ENCODE measurements at places on chromosomes 4 and X. TPM values are rescaled to one million over a fixed set of nuclear protein-coding genes. Genes with fewer than 3 reads are reported as not detected.

Gene GC
- total RNA-seq: not detected

Gene HSFX3
- total RNA-seq: not detected

Gene ABLIM2
- total RNA-seq: 12.7 TPM

Gene PLAC8
- total RNA-seq: 81.7 TPM

Gene TMEM255A
- 1.5 TPM for total RNA-seq

Gene VCX3B
- not detected for total RNA-seq

Gene MBTPS2
- total RNA-seq: 12.6 TPM

Gene TLR1
- 26.4 TPM for total RNA-seq

DNA sequence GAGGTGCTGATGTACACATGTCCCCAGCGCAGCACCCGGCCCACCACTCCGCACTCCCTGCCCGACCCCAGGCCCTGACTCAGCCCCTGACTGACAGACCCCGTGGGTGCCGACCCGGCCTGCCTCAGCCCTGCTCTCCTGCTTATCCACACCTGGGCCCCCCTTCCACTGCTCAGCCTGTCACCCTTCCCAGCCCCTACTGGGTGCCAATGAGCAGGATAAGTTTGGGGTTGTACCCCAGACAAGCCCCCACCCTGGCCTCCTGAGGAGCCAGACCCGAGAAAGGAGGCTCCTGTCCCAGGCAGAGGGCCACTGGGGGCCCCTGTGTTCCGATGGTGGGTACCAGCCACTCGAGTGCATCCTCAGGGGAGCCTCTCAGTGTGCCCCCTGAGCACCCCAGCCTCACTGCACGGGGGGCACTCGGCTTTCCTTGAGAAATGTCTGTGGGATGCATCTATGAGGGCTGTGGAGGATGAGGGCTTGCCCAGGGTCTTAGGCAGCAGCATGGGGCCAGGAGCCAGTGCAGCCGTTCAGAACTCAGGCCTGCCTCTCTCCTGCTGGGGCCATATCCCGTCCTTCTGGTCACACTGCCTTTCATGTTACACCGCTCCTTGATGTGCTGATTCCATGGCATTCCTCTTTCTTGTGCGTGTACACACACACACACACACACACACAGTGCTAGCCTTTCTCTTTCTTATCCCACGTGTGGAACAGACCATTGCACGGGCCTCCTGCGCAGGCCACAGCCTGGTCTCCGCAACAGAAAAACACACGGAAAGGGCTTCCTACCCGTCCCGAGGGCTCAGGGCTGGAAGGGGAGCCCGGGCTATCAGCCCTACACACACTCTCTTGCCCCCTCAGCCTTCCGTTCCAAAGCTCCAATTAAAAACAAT is 220.1 kb upstream of the PSAPL1 start:
- H3K36me3 ChIP-seq: no peaks in the 10 kb centered on the region
- no peaks in the 10 kb centered on the region for H3K27me3 ChIP-seq
- DNase-seq: no peak

GRCh38 chr4:145735347-145735675 is 55.4 kb downstream of the C4orf51 start:
- DNase-seq: no peak
- no peak overlapping the region for H3K4me3 ChIP-seq
- H3K4me1 ChIP-seq: peaks cover 53% of the 10 kb centered on the region
- H3K36me3 ChIP-seq: no peaks in the 10 kb centered on the region
- H3K27ac ChIP-seq: peak overlapping the region; percentile 92

GRCh38 chrX:71885099-71885498 is 25.5 kb upstream of the NHSL2 start:
- no peak for DNase-seq
- H3K4me1 ChIP-seq: no peaks in the 10 kb centered on the region
- no peak overlapping the region for H3K27ac ChIP-seq
- H3K27me3 ChIP-seq: no peaks in the 10 kb centered on the region

- H3K36me3 ChIP-seq: no peaks in the 10 kb centered on the region
- no peak overlapping the region for H3K4me3 ChIP-seq
- H3K27me3 ChIP-seq: no peaks in the 10 kb centered on the region
Measured at GRCh38 chr4:15344041-15344440, 83.8 kb upstream of the C1QTNF7 start.

- no peaks in the 10 kb centered on the region for H3K36me3 ChIP-seq
- DNase-seq: no peak
- no peaks in the 10 kb centered on the region for H3K4me1 ChIP-seq
- no peak overlapping the region for H3K27ac ChIP-seq
- H3K27me3 ChIP-seq: no peaks in the 10 kb centered on the region
Measured at GRCh38 chr4:140935254-140935653, 179.1 kb upstream of the TBC1D9 start.

DNA sequence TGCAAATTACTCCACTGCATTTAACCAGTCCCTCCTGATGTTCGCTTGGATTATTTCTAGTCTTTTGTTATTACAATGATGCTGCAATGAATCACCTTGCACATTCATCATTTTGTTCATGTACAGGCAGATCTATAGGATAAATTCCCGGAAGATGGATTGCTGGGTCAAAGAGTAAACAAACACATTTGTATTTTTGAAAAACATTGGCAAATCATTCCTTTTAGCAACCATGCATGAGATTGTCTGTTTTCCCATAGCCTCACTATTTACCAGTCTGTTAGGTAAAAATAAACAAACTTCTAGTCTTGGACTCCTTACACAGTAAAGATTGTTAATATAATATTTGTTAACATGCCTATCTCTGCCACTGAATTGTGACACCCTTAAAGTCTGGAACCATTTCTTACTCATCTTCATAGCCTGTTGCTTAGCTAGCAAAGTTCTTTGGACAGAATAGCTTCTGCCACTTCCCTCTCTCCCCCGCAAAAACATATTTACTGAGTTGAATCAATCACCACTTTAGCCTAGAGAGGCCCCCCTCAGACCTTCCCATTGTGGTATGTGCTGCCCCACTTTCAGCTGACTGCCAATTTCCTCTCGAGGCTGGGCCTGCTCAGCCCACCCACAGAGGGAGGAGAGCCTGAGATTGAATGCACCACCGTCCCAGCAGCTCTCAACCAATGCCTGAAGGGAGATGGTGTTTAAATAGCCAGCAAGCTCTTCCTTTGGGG is 108.4 kb upstream of the ATXN3L start:
- H3K4me3 ChIP-seq: no peak overlapping the region
- no peak overlapping the region for H3K27ac ChIP-seq
- H3K4me1 ChIP-seq: peaks cover 10% of the 10 kb centered on the region
- DNase-seq: no peak

DNA sequence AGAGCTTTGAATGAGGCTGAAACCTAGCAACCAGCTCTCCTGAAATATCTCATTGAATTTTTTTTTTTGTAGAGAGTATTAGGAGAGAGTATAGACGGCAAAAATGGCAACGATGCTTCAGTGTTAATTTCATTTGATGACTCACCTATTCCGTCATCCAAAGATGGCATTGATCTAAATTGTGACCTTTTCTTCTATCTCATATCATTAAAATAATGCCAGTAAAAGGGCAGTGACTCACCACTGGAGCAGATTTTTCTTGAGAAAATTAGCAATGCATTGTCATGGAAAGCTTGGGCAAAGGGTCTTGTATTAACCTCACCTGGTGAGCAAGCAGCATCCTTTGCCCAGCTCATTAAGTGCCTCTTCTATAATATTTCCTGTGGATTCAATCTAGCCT is 19.6 kb downstream of the VMA21 start:
- no peak overlapping the region for H3K27ac ChIP-seq
- no peaks in the 10 kb centered on the region for H3K36me3 ChIP-seq
- no peak for DNase-seq
- H3K4me1 ChIP-seq: no peaks in the 10 kb centered on the region

- no peak overlapping the region for H3K27ac ChIP-seq
- no peaks in the 10 kb centered on the region for H3K36me3 ChIP-seq
- no peak for DNase-seq
- H3K4me3 ChIP-seq: no peak overlapping the region
- H3K27me3 ChIP-seq: no peaks in the 10 kb centered on the region
- no peaks in the 10 kb centered on the region for H3K4me1 ChIP-seq
Measured at GRCh38 chr4:42732776-42733175, 75.9 kb upstream of the ATP8A1 start.

- H3K27ac ChIP-seq: no peak overlapping the region
- no peaks in the 10 kb centered on the region for H3K4me1 ChIP-seq
- no peak overlapping the region for H3K4me3 ChIP-seq
- no peaks in the 10 kb centered on the region for H3K36me3 ChIP-seq
- no peaks in the 10 kb centered on the region for H3K27me3 ChIP-seq
Measured at GRCh38 chr4:170652571-170652970, 562.8 kb upstream of the AADAT start.

DNA sequence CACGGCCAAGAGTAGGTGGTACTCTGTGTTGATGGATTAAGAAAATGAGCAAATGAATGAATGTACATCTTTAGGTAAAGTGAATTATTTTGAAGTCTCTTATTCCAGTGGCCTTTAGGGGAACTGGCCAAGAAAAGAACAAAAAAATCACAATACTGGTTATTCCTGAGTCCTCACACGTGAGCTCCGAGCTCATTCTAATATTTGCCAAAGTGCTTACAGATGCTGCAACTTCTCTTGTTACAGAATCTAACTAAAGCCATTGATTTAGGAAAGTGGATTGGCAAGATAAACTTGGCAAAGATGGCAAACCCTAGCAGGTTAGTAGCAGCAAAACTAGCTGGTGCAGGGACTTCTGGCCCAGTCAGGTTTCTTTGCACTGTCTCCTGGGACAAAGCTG is 37.6 kb downstream of the IDS start:
- H3K27me3 ChIP-seq: no peaks in the 10 kb centered on the region
- no peak overlapping the region for H3K27ac ChIP-seq
- DNase-seq: no peak
- H3K4me1 ChIP-seq: no peaks in the 10 kb centered on the region
- no peaks in the 10 kb centered on the region for H3K36me3 ChIP-seq

- no peak overlapping the region for H3K27ac ChIP-seq
- no peaks in the 10 kb centered on the region for H3K4me1 ChIP-seq
- no peaks in the 10 kb centered on the region for H3K36me3 ChIP-seq
- no peak overlapping the region for H3K4me3 ChIP-seq
Measured at GRCh38 chr4:106852426-106852825, 183.7 kb downstream of the DKK2 start.

GRCh38 chr4:177005674-177006230 is 213.0 kb upstream of the VEGFC start:
- H3K4me3 ChIP-seq: no peak overlapping the region
- H3K27me3 ChIP-seq: no peaks in the 10 kb centered on the region
- H3K36me3 ChIP-seq: no peaks in the 10 kb centered on the region
- H3K27ac ChIP-seq: no peak overlapping the region

DNA sequence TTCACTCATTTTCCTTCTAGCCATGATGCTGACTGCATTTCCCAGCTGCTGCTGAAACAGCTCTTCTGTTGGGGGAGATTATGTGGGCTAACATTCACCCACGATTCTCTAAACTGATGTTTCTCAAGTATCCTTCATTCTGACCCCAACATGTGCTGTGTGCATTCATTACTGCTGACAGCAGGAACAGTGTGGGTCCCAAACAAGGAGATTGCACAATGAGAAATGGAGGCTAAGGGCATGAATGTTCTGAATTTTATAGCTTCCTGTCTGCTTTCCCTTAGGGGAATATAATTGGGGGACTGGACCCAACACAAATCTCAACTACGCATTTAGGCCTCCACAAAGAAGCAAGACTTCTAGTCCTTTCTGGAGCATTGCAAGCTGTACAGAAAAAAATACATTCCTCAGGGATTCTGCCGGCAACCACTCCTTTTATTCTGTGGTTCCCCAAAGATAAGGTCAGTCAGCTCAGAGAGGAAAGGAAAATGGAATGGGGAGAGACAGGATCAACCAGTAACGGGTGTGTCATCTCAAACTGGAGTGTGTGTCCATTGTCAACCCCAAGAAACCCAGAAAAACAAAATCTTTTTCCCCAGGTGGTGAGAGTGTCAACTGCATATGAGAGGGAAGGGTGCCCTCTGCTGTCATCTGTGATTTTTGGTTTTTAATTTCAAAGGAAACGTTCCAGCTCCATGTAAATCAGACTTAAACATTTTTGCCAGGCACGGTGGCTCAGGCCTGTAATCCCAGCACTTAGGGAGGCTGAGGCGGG is 81.5 kb upstream of the EGFL6 start:
- DNase-seq: no peak
- peak overlapping the region; percentile 79 for H3K27ac ChIP-seq
- no peak overlapping the region for H3K4me3 ChIP-seq
- H3K4me1 ChIP-seq: peaks cover 2% of the 10 kb centered on the region

DNA sequence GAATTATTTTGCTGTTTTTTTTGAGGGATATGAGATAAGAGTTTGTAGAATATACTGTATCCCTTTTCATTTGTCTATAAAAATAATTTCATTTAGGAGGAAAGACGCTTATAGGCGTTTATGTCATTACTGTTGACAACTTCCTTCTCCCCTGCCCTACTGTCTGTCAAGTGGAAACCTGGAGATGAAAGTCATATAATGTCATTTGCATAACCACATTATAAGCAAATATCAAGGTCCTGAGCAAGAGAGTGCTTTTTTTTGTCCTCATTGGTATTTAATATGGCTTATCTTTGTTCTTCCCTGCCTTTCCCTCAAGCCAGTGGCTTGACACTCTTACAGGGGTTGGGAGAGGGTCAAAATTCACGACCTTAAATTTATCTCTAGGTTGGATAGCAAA is 55.8 kb downstream of the LRP2BP start:
- H3K4me3 ChIP-seq: no peak overlapping the region
- H3K36me3 ChIP-seq: peaks cover 33% of the 10 kb centered on the region

GRCh38 chr4:110287130-110287529 is 88.7 kb upstream of the ELOVL6 start:
- no peak overlapping the region for H3K4me3 ChIP-seq
- H3K4me1 ChIP-seq: no peaks in the 10 kb centered on the region
- no peak overlapping the region for H3K27ac ChIP-seq

- no peak overlapping the region for H3K4me3 ChIP-seq
- H3K4me1 ChIP-seq: no peaks in the 10 kb centered on the region
- H3K27ac ChIP-seq: no peak overlapping the region
Measured at GRCh38 chr4:140851032-140851636, 94.9 kb upstream of the TBC1D9 start.

DNA sequence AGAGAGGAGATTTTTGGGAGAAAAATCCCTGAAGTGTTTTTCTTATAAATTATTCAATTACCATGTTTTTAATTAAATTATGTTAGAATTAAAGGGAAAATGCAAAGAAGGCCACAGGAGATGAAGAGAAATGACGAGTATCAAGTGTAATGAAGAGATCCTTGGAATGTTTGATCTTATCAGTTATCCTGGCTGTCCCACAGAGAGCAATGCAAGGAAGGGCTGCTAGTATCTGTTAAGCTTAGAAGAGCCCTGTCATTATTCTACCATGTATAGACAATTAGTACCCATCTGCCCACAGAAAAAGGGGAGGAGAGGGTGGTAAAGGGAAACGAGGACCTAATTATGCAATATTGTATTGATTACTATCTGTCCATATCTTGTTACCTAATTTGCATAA is 257.1 kb downstream of the BANK1 start:
- no peaks in the 10 kb centered on the region for H3K27me3 ChIP-seq
- H3K4me1 ChIP-seq: no peaks in the 10 kb centered on the region
- H3K27ac ChIP-seq: no peak overlapping the region
- no peak for DNase-seq
- no peak overlapping the region for H3K4me3 ChIP-seq

GRCh38 chr4:142124874-142125273 is 488.5 kb downstream of the IL15 start:
- no peak overlapping the region for H3K4me3 ChIP-seq
- no peak overlapping the region for H3K27ac ChIP-seq
- no peaks in the 10 kb centered on the region for H3K4me1 ChIP-seq
- DNase-seq: no peak
- no peaks in the 10 kb centered on the region for H3K36me3 ChIP-seq

GRCh38 chrX:22970861-22971260 is 28.9 kb upstream of the DDX53 start:
- H3K4me3 ChIP-seq: no peak overlapping the region
- H3K27me3 ChIP-seq: no peaks in the 10 kb centered on the region
- H3K36me3 ChIP-seq: no peaks in the 10 kb centered on the region
- no peaks in the 10 kb centered on the region for H3K4me1 ChIP-seq

All from upper lobe of right lung (tissue), 1 donor.